ENCODE measurements at places on chromosomes 2 and 18. TPM values are rescaled to one million over a fixed set of nuclear protein-coding genes. Genes with fewer than 3 reads are reported as not detected.

The BCL11A gene
- 0.09 TPM for total RNA-seq

The LIMS3 gene
- total RNA-seq, result 6.1 TPM

The MAIP1 gene
- 5.6 TPM for total RNA-seq

The SERPINB7 gene
- 0.27 TPM for total RNA-seq

The OXER1 gene
- not detected for total RNA-seq

The CPS1 gene
- total RNA-seq, result 35.7 TPM

The FAM124B gene
- total RNA-seq, result 1.2 TPM

The GLI2 gene
- total RNA-seq, result 5.3 TPM

The AFG3L2 gene
- total RNA-seq, result 37.3 TPM

The SLC5A7 gene
- total RNA-seq, result not detected

The DSG4 gene
- not detected for total RNA-seq

The OR6B2 gene
- total RNA-seq, result not detected

The BUB1 gene
- total RNA-seq, result 5.9 TPM

The REEP1 gene
- total RNA-seq, result not detected

The ANKRD23 gene
- total RNA-seq, result 6.0 TPM

Data from fibroblast of the aortic adventitia (primary cell).